ENCODE measurements at places on chromosomes 5 and 9. TPM values are rescaled to one million over a fixed set of nuclear protein-coding genes. Genes with fewer than 3 reads are reported as not detected.

- no peak overlapping the region for H3K4me3 ChIP-seq
- no peaks in the 10 kb centered on the region for H3K27me3 ChIP-seq
- H3K4me1 ChIP-seq, result no peaks in the 10 kb centered on the region
- no peaks in the 10 kb centered on the region for H3K36me3 ChIP-seq
- DNase-seq, result no peak
These were observed 255.2 kb upstream of the TNC start for GRCh38 chr9:115373000-115373709.

The SRD5A1 gene
- polyA plus RNA-seq, result 3.1 TPM

- peak; percentile 35 for DNase-seq
- H3K36me3 ChIP-seq, result no peaks in the 10 kb centered on the region
- H3K27me3 ChIP-seq, result no peaks in the 10 kb centered on the region
These were observed 535 bp downstream of the JMY start for GRCh38 chr5:79236362-79236969.

DNA sequence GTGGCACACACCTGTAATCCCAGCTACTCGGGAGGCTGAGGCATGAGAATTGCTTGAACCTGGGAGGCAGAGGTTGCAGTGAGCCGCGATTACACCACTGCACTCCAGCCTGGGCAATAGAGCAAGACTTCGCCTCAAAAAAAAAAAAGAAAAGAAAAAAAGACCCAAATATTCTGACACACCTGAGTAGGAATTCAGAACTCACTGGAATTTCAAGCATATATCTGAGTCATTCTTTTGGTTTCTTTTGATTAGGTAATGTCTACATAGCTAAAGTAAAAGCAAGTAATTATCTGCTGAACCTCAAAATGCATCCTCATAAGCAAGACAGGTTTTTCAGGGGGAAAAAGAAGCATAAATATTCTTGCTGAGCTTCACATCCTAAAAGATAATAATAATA, 35.9 kb downstream of the ANKRD31 start:
- H3K36me3 ChIP-seq, result no peaks in the 10 kb centered on the region
- no peaks in the 10 kb centered on the region for H3K4me1 ChIP-seq
- no peak overlapping the region for H3K4me3 ChIP-seq
- no peaks in the 10 kb centered on the region for H3K27me3 ChIP-seq
- no peak overlapping the region for H3K27ac ChIP-seq

All from heart left ventricle (tissue), 16 donors.